ENCODE measurements at places on chromosomes 5 and 9. TPM values are rescaled to one million over a fixed set of nuclear protein-coding genes. Genes with fewer than 3 reads are reported as not detected.

ECPAS gene
- 56.6 TPM for total RNA-seq

SHROOM1 gene
- total RNA-seq, result 8.1 TPM

OTP gene
- total RNA-seq, result not detected

PDGFRB gene
- 4.2 TPM for total RNA-seq
